T-helper 1 cell (primary cell): ENCODE measurements at places on chromosomes 13 and 19.

- DNase-seq: no peak
Measured at GRCh38 chr13:73325723-73326558, 267.1 kb downstream of the KLF5 start.

DNA sequence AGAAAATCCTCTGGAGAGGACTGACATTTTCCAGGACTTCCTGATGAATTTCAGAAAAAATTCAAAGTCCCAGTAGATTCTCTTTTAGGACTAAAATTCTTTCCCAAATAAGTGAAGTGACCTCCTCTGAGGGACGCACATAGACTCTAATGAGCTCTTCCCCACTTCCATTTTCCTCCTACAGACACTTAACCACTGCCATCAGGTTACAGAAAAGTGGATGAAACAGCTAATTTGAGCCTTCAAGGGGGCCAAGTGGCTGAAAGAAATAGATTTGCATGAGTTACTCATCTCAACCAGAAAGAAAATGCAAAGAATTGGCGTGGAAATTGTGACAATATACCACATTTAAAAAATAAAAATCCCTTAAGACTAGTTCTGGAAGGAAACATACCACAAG is 185.3 kb upstream of the EDNRB start:
- no peak for DNase-seq

GRCh38 chr19:811506-812048 is 10.2 kb downstream of the PLPPR3 start:
- no peak for DNase-seq

- DNase-seq: no peak
Measured at GRCh38 chr19:45368737-45369340, 1.5 kb downstream of the ERCC2 start.

- no peak for DNase-seq
Measured at GRCh38 chr13:98766697-98767096, 14.2 kb upstream of the SLC15A1 start.

DNA sequence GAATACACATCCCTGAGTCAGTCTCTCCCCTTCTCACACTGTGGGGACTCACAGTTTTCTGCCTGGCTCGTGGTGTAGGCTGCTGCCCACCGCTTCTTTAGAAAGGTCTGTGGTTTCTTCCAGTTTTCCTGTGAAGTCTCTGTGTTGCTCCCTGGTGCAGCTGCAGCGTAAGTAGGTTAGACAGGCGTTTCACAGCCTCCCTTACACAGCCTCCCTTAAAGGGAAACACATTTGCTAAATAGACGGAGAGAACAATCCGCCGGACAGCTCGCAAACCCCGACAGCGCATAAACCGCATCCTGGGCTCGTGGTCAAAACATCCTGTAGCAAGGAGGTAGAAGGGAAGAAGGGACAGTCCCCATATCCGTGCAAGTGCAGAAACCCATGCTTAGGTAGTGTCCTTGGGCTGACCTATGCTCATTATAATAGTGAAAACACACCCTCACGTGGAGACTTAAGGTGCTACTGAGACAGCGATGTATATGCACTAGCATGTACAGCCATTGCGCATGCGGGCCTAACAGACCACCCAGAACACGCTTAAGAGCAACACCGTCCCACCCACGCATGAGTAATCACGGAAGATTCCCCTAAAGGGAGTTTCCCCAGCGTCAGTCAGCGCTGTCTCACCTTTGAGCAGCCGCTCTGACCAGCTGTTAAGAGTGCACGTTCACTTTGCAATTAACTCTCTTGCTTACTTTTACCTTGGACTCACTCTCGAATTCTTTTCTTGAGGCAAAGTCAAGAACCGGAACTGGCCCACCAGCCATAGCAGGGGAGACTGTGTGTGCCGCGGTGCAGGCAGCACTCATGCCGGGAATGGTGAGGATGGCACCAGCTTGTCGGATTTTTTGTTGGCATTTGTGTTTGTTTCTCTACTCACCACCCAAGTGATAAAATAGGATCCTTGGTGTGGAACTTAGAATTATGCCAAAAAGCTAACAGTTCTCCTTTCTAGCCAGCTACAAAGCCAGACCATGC is 16.6 kb downstream of the SIGLEC8 start:
- peak; percentile 65 for DNase-seq

DNA sequence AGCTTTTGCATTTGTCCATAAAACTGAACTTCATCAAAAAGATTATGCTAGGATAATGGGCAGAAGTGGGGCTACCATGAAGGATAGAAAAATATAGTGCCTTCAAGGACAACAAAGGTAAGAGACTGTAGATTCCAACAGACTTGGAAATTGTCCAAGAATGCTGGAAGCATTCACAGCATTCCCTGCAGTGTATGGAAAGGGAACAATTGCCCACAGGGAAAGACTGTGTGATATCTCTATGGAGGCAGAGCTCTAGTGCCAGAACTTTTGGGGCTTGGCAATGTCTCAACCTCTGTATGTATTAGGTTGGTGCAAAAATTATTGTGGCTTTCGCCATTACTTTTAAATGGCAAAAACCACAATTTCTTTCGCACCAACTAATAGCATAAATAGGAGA is 1598.8 kb upstream of the MIR17HG start:
- DNase-seq: no peak

- DNase-seq: no peak
Measured at GRCh38 chr19:30930941-30931706, 418.1 kb downstream of the TSHZ3 start.

- no peak for DNase-seq
Measured at GRCh38 chr19:47417746-47418691, 1.3 kb downstream of the MEIS3 start.

DNA sequence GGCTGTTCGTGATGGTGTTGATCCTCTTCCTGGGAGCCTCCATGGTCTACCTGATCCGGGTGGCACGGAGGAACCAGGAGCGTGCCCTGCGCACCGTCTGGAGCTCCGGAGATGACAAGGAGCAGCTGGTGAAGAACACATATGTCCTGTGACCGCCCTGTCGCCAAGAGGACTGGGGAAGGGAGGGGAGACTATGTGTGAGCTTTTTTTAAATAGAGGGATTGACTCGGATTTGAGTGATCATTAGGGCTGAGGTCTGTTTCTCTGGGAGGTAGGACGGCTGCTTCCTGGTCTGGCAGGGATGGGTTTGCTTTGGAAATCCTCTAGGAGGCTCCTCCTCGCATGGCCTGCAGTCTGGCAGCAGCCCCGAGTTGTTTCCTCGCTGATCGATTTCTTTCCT is 12.2 kb upstream of the C19orf33 start:
- DNase-seq: no peak

DNA sequence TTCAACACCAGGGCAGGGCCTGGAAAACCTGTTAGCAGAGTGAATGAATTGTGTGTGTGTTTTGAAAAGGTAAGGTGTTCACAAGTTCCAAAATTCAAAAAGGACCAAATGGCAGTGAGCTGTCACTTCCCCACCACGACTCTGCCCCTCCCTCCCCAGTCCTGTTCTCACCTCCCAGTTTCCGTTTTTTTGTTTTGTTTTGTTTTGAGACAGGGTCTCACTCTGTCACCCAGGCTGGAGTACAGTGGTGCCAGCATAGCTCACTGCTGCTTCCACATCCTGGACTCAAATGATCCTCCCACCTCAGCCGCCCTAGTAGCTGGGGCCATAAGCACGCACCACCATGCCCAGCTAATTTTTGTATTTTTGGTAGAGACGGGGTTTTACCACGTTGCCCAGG is 20.3 kb upstream of the BCL3 start:
- no peak for DNase-seq

- no peak for DNase-seq
Measured at GRCh38 chr19:6531163-6531955, 533 bp downstream of the TNFSF9 start.

DNA sequence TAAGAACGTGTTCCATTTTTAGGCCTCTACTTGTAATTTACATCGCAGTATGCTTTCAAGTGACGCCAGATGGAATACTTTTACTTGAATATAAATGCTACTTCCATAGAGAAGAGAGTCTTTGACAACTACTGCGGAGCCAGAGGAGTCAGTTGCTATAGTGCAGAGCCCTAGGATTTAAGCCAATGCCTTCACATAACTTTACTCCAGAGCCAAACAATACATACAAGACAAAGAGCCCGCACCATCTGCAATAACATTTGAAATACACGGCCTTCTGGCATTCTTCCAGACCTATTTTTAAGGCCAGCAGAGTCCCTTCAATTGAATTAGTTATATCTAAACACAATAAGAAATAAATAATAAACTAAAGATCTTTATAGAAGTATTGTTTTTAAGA is 59.4 kb downstream of the XPO4 start:
- DNase-seq: no peak

GRCh38 chr19:48837051-48837524 is 797 bp upstream of the HSD17B14 start:
- DNase-seq: peak; percentile 53

GRCh38 chr13:77729502-77730221 is 32.2 kb downstream of the SLAIN1 start:
- no peak for DNase-seq

DNA sequence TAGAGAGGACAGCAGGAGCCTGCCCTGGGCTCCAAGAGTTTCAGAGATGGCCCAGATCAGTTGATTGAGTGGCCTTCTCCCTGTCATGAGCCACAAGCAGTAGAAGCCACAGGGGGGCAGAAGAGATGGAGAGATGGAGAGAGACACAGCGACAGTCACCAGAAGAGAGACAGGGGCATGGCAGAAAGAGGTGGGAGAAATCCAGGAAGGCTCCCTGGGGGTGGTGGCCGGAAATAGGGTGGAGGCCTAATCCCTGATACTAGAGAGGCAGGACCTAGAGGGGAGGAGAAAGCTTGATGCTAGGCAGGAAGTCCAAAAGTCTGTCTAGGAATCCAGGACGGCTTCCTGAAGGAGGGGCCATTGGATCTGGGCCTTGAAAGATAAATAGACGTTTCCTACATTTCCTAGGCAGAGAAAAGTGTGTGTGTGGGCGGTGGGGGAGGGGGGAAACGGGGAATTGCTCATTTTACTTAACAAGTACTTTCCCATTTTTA is 9.6 kb upstream of the TPM4 start:
- no peak for DNase-seq

DNA sequence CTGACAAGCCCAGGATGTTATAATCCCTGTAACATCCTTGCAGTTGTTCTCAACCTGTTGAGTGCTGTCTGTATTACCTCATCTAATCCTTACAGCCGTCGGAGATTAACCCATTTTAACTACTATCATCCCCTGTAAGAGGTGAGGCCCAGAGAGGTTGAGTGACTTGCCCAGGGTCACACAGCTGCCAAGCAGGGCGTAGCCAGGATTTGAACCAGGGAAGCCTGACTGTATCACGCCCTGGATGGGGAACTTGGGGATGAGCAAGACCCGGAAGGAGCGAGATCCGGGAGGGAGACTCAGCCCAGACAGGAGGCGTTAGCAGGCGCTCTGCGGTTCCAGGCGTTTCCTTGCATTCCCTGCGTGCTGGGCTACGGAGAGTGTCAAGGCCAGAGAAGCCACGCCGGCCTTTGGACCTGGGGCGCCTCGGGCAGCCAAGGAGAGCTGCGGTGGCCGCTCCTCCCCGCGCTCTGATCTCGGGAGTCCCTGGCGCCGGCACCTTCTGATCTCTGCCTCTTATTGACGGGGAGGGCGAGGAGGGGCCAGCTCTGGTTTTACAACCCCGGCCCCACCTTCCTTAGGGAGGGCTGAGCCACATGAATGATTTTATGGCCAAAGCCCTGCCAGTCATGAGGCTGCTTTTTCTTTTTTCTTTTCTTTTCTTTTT is 6.2 kb downstream of the SULT2B1 start:
- DNase-seq: no peak

- DNase-seq: no peak
Measured at GRCh38 chr13:97091196-97091595, 96.9 kb upstream of the OXGR1 start.

GRCh38 chr19:7196763-7197118 is 97.5 kb downstream of the INSR start:
- no peak for DNase-seq

GRCh38 chr19:29293292-29293691 is 80.3 kb upstream of the UQCRFS1 start:
- no peak for DNase-seq

DNA sequence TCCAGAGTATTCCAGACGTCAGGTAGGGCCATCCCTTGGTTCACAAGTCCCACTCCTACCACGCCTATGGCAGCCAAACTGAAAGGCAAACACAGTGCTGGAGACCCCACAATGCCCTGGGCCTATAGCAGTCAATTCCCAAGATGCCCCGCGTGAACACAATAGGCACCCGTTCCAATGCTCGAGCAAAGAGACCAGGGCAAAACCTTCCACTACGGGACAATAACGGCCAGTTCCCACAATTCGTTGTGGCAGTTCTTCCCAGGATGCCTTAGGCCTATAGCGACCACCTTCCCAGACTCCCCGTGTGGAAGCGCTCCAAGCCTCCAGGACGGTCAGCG is 538 bp downstream of the ZNF428 start:
- no peak for DNase-seq

DNA sequence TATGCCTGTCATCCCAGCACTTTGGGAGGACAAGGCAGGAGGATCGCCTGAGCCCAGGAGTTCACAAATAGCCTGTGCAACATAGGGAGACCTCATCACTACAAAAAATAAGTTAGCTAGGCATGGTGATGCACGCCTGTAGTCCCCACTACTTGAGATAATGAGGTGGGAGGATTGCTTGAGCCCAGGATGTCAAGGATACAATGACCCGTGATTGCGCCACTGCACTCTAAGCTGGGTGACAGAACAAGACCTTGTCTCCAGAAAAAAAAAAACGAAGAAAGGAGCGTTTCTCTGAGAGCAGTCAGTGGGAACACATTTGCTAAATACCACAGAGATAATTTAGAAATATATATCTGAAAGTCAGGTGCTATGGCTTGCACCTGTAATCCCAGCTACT is 11.9 kb downstream of the CDADC1 start:
- no peak for DNase-seq

GRCh38 chr19:47545061-47545948 is 27.6 kb downstream of the ZNF541 start:
- DNase-seq: no peak

DNA sequence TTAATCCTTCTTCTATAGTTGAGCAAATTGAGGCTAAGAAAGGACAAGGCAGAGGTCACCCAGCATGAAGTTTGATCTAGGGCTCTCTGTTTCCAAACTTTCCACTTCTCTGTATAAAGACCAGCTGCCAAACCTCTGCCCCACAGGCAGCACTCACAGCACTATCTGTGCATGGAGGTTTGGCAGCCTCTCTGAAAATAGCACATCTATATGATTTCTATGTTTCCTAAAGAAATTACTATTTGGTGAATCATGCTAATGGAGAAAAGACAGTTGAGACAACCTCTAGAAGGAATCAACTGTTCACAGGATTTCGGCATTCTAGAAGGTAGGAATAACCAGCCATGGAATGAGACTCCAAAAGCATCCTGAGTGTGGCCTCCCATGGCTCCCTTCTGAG is 554.5 kb downstream of the IRS2 start:
- no peak for DNase-seq

- DNase-seq: peak; percentile 55
Measured at GRCh38 chr19:6773323-6773931, 919 bp downstream of the VAV1 start.

DNA sequence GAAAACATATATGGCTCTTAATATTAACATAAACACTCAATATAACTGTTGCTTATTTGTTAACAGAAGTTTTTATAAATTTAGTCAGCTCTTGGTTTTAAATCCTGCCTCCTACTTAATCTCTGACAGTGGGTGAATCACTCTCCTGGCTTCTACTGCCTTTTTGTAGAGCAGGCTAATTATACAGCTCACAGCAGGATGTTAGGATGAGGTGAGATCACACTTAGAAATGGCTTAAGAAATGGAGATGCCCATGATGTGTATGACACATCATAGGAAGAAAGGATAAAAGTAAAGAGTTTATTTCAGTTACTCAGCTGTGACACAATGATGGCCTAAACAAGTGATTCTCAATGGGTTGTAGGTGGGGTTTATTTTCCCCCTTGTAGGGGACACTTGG is 345.6 kb downstream of the SPRY2 start:
- no peak for DNase-seq

GRCh38 chr13:20988909-20989655 is 72.3 kb downstream of the LATS2 start:
- DNase-seq: no peak
